ENCODE measurements at places on chromosomes 3 and 15. TPM values are rescaled to one million over a fixed set of nuclear protein-coding genes. Genes with fewer than 3 reads are reported as not detected.

The DLL4 gene
- not detected for total RNA-seq

DNA sequence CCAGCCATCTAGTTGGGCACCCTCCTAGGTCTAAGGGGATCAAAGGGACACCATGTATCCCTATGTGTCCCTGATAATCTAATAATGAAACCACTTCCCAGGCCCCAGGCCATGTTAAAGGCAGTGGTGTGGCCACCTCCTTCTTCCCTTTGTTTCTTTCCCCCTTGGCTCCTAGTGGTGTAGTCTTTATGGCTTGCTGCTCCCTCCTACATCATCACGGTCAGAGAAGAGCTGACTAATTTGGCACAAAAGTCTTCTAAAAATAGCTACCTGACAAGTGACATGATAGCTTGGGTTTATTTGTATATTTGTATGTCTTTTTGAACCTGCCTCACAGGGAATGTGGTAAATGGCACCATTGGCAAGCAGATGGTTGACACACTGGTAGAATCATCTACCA, 131.0 kb upstream of the CHRM5 start:
- H3K36me3 ChIP-seq, result no peaks in the 10 kb centered on the region
- no peaks in the 10 kb centered on the region for H3K27me3 ChIP-seq
- no peak overlapping the region for H3K27ac ChIP-seq
- DNase-seq, result no peak
- no peak overlapping the region for H3K4me3 ChIP-seq

The ILDR1 gene
- 1.6 TPM for total RNA-seq

DNA sequence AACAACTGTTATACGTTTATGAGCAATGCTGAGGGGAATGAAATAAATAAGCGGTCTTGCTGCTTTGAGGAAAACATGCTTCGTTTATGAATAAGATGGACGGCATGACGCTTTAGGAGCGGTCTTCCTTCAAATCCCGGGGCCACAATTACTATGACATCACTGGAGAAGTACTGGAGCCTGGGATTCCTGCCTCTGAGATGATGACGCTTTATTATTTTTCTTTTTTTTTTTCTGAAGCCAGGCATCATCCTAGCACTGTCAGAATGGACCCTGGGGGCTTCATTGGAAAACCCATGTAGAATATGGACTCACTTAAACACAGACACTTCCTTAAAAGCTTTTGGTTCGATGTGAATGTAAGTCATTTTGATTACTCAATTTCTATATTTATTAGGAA, 52.5 kb upstream of the FOXP1 start:
- H3K4me3 ChIP-seq, result no peak overlapping the region
- no peak overlapping the region for H3K27ac ChIP-seq
- no peak for DNase-seq
- no peaks in the 10 kb centered on the region for H3K36me3 ChIP-seq
- H3K4me1 ChIP-seq, result no peaks in the 10 kb centered on the region

The KCNMB3 gene
- 1.3 TPM for total RNA-seq

DNA sequence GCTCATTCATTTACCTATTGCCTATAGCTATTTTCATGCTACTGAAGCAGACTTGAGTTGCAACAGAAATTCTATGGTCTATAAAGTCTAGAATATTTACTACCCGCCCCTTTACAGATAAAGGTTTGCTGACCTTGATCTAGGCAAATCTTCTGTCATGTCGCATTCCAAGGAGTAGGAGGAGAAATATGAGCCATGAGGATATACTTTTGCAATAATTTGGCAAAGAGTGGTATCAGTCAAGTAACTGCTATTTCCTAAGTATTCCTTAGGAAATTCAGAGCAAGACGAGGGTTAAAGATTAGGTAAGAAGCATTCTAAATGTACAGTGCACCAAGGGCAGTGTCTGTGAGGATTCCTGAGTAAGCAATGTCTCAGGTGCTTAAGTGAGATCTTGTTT, 121.0 kb upstream of the NUDT16 start:
- no peaks in the 10 kb centered on the region for H3K36me3 ChIP-seq
- H3K27me3 ChIP-seq, result no peaks in the 10 kb centered on the region
- H3K4me3 ChIP-seq, result no peak overlapping the region

GRCh38 chr15:63133786-63134185, 12.1 kb downstream of the LACTB start:
- peaks cover 16% of the 10 kb centered on the region for H3K4me1 ChIP-seq
- H3K27me3 ChIP-seq, result no peaks in the 10 kb centered on the region
- H3K4me3 ChIP-seq, result no peak overlapping the region
- no peak overlapping the region for H3K27ac ChIP-seq
- H3K36me3 ChIP-seq, result peaks cover 5% of the 10 kb centered on the region

DNA sequence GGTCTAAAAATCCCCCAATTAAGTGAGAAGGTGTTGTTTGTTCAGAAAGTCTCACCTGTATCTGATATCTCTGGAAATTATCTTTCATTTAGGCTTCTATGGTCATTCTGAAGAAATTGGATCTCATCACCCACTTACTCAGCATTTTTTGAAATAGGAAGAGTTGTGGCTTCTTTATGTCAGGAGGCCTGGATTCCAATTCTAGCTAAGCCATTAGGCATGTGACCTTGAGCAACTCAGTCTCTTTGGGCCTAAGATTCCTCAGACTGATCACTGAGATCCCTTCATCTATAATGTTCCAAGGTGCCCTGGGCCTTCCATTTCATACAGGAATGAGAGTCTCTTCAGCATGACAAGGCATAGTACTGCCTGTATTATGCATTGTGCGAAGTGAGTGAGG, 70.3 kb downstream of the ARHGEF26 start:
- H3K27ac ChIP-seq, result no peak overlapping the region
- H3K4me3 ChIP-seq, result no peak overlapping the region

Measured in activated CD4-positive, alpha-beta memory T cell treated with anti-CD3 and anti-CD28 coated beads, Interleukin-2, amount 10 ng/mL, durations not matched to agents 7 days and 5 days (primary cell).